ENCODE measurements at places on chromosomes 7 and 10.

GRCh38 chr7:101402081-101402779 lies 39.6 kb downstream of the COL26A1 start:
- DNase-seq, result no peak

DNA sequence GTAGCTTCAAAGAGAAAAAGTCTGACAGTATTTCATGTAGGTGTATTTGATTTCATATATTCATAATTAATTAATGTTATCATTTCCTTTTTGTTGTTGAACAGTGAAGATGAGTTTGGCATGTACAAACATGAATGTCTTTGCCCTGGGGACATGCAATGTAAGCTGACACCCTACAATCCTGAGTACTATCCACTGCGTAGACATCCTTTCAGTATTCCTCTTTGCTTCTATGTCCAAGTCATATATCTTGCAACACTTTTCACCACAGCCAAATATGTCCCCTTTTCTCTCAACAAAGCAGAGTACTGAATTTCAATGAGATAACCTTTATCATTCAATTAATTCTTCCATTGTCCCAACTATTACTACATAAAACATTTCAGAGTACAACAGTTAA lies 93.6 kb downstream of the GPR37 start:
- DNase-seq, result no peak

DNA sequence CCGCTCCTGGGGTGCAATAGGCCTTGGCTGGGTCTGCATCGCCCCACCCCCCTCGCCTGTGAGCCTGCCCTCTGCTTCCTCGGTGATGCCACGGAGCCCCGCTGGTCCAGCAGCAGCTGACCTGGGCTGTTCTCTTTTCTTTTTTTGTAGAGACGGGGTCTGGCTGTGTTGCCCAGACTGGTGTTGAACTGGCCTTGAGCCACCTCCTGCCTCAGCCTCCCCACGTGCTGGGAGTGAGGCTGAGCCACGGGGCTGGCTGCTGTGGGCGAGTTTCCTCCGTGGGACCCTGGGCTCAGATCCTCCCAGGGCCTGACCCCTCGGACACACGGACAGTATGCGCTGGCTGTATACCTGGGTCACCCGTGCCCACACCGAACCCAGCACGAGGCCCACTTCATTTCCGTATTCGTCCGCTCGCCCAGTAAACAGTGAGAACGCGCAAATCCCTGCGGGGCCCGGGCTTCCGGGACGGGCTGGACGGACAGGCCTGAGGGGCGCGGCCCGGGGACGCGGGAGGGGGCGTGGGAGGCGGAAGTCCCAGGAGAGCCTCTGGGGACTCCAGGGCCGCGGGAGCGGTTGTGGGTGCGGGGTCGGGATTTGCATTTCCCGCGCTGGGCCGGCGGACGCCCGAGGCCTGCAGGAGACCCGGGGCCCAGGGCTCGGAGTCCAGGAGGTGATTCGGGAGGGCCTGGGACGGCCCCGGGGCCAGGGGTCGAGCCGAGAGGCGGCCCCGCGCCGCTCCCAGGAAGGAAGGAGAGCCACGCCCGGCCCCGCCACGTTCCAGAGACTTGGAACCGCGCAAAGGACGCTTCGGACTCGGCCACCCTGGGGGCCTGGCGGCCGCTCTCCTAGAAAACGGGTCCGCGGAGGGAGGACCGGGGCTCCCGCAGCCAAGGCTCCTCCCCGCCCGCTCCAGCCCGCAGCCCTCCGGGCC lies 57.7 kb upstream of the DNAJB6 start:
- no peak for DNase-seq

- DNase-seq, result no peak
Observed at GRCh38 chr7:107847168-107847835, 43.7 kb upstream of the DLD start.

DNA sequence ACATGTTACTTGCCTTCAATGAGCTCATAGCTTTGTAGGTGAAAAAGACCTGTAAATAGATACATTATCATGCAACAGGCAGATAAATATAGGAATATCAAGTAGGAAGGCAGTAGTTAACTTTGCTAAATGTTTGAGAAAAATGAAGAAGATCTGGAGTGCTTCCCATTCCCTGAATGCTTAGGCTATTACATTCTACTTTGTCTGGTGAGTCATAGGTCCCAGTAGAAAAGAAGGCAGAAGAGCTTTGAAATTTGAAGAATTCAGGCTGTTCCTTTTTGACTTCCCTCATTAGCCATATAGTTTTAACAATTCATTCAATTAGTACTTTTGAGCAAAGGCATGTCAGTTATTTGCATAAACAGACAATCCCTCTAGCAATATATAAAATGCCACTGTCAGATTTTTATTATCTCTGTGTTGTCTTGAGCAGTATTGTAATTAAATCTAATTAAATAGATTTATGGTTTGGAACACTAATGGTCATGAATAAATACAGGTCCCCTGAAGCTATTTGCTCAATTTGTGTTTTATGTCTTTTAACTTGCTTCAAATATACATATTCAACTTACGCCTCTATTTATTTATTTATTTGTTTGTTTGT lies 875.0 kb downstream of the REEP3 start:
- DNase-seq, result no peak

- no peak for DNase-seq
Observed at GRCh38 chr7:49166441-49166840, 242.1 kb downstream of the CDC14C start.

- DNase-seq, result no peak
Observed at GRCh38 chr10:88088441-88089340, 225.3 kb downstream of the PTEN start.

DNA sequence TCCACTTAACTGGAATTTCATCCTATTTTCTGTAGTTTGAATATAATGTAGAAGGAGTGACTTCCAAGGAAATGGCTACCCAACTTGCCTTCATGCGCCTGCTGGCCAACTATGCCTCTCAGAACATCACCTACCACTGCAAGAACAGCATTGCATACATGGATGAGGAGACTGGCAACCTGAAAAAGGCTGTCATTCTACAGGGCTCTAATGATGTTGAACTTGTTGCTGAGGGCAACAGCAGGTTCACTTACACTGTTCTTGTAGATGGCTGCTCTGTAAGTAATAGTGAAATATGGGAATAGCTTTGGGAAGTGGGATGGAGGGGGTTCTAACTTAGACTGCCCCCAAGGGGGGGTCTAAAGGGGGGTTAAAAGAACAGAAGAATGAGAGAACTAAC lies 34.5 kb downstream of the COL1A2 start:
- no peak for DNase-seq

GRCh38 chr7:73919694-73920375 lies 58.9 kb downstream of the TMEM270 start:
- DNase-seq, result no peak

DNA sequence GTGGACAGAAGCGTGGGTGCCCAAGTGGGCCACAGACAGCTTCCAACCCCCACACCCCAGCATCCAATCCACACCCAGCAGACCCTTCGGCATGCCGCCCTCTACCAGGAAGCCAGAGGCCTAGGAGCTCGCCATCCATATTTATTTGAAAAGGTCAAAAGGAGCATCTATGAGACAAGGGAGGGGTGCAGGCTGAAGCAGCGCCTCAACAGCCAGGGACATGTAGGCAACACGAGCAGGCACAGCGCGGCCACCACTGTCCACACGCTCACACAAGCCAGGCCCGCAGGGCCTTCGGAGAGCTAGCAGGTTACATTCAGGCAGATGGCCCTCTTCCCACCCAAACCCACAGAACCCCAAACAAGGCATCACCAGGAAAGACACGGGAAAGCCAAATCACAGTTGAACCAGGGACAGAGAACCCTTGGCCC lies 34.6 kb downstream of the PSAP start:
- no peak for DNase-seq
